ENCODE measurements at places on chromosomes 12 and 14. TPM values are rescaled to one million over a fixed set of nuclear protein-coding genes. Genes with fewer than 3 reads are reported as not detected.

CAPS2 gene
- total RNA-seq, result 5.8 TPM

MED6 gene
- 22.2 TPM for total RNA-seq

OR6C70 gene
- not detected for total RNA-seq

GLIPR1L2 gene
- total RNA-seq, result 0.24 TPM

FBXW8 gene
- 8.0 TPM for total RNA-seq

SYT1 gene
- 0.36 TPM for total RNA-seq

ACYP1 gene
- total RNA-seq, result 8.3 TPM

LGMN gene
- total RNA-seq, result 27.4 TPM

PHC1 gene
- 14.5 TPM for total RNA-seq

PLEK2 gene
- 24.5 TPM for total RNA-seq

SMOC1 gene
- total RNA-seq, result 0.12 TPM

TESPA1 gene
- total RNA-seq, result 0.68 TPM

IQSEC3 gene
- total RNA-seq, result 0.28 TPM

LTB4R gene
- total RNA-seq, result 94.9 TPM

SERPINA3 gene
- 22.9 TPM for total RNA-seq

SLCO1C1 gene
- total RNA-seq, result 0.20 TPM

SIX1 gene
- total RNA-seq, result 0.12 TPM

SDSL gene
- total RNA-seq, result 2.3 TPM

TAS2R42 gene
- total RNA-seq, result not detected

KRT85 gene
- total RNA-seq, result not detected

ACSS3 gene
- 0.68 TPM for total RNA-seq

ITGA7 gene
- total RNA-seq, result 6.7 TPM

DPPA3 gene
- not detected for total RNA-seq

TGFB3 gene
- total RNA-seq, result 4.3 TPM

OAS1 gene
- 37.2 TPM for total RNA-seq

GPR135 gene
- total RNA-seq, result 0.56 TPM

SRRM4 gene
- total RNA-seq, result not detected
